ENCODE measurements at places on chromosomes 11 and 22.

GRCh38 chr22:37162221-37163095, 12.7 kb upstream of the IL2RB start:
- H3K27ac ChIP-seq: peak overlapping the region; percentile 96
- H3K4me3 ChIP-seq: peak overlapping the region; percentile 49
- peaks cover 4% of the 10 kb centered on the region for H3K36me3 ChIP-seq
- peaks cover 95% of the 10 kb centered on the region for H3K4me1 ChIP-seq
- H3K27me3 ChIP-seq: no peaks in the 10 kb centered on the region
- peak; percentile 91 for DNase-seq

DNA sequence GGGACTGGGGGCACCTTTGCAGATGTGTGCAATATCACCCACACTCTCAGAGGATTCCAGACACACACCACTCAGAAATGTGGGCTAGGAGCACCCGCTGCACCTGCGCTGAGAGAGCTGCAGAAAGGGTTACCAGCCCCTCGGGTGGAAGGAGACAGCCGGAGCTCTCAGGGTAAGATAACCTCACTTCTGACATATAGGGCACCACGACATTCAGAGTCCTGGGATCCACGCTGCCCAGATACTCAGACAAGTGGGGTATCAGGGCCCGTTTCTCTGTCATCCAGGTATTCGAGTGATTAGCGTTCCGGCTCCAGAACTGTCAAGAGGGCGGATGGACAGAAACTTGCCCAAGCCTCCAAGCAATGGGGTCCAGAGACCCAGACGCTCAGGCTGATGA, 6.2 kb upstream of the SYT8 start:
- peaks cover 3% of the 10 kb centered on the region for H3K27me3 ChIP-seq
- DNase-seq: peak; percentile 18
- no peaks in the 10 kb centered on the region for H3K36me3 ChIP-seq
- H3K4me1 ChIP-seq: no peaks in the 10 kb centered on the region

DNA sequence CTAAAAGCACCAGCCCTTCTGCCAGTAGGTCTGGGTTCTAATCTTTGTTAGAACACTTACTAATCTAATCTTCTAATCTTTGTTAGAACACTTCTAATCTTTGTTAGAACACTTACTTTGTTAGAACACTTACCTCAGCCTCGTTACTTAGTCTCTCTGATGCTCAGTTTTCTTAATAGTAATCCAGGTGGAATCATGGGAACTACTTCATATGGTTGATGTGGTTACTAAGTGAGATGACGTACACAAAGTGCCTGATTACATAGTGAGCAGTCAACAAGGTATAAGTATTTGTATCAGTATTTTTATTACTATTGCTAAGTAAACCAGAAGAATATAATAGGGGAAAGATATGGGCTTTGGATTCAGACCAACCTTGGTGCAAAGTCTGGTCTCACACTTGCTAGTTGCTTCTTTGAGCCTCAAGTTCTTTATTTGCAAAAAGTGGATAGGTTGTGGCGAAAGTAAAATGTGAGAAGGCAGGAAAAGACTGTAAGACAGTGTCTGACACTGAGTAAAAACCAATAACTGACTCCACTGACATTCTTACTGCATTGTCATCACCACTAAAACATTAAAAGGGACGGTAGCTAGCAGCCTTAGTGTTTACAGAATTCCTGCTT, 83.7 kb downstream of the TRAF6 start:
- peaks cover 8% of the 10 kb centered on the region for H3K4me1 ChIP-seq
- H3K36me3 ChIP-seq: no peaks in the 10 kb centered on the region
- peaks cover 9% of the 10 kb centered on the region for H3K27me3 ChIP-seq
- no peak overlapping the region for H3K4me3 ChIP-seq
- H3K27ac ChIP-seq: no peak overlapping the region

DNA sequence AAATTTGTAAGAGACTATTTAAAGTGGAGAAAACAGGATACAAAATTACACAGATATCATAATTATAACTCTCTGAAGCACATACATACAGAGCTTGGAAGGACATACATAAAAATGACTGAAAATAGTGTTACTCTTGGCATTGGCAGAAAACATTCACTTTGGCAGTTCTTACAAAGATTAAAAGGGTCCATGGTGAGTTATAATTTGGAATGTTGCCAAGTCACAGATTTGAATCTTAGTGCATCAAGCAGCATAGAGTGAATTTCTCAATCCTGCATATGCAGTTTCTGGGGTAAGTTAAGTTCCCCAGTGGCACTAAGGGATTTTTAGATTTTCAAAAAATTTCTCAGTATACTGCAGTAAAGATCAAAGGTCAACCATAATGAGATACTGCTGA, 115.9 kb downstream of the CCDC81 start:
- DNase-seq: no peak
- H3K4me3 ChIP-seq: no peak overlapping the region
- no peak overlapping the region for H3K27ac ChIP-seq
- H3K4me1 ChIP-seq: peaks cover 3% of the 10 kb centered on the region
- H3K36me3 ChIP-seq: no peaks in the 10 kb centered on the region

GRCh38 chr11:120828847-120829246, 195.1 kb upstream of the TBCEL start:
- no peaks in the 10 kb centered on the region for H3K36me3 ChIP-seq
- H3K27me3 ChIP-seq: no peaks in the 10 kb centered on the region
- no peak overlapping the region for H3K4me3 ChIP-seq
- H3K4me1 ChIP-seq: no peaks in the 10 kb centered on the region

DNA sequence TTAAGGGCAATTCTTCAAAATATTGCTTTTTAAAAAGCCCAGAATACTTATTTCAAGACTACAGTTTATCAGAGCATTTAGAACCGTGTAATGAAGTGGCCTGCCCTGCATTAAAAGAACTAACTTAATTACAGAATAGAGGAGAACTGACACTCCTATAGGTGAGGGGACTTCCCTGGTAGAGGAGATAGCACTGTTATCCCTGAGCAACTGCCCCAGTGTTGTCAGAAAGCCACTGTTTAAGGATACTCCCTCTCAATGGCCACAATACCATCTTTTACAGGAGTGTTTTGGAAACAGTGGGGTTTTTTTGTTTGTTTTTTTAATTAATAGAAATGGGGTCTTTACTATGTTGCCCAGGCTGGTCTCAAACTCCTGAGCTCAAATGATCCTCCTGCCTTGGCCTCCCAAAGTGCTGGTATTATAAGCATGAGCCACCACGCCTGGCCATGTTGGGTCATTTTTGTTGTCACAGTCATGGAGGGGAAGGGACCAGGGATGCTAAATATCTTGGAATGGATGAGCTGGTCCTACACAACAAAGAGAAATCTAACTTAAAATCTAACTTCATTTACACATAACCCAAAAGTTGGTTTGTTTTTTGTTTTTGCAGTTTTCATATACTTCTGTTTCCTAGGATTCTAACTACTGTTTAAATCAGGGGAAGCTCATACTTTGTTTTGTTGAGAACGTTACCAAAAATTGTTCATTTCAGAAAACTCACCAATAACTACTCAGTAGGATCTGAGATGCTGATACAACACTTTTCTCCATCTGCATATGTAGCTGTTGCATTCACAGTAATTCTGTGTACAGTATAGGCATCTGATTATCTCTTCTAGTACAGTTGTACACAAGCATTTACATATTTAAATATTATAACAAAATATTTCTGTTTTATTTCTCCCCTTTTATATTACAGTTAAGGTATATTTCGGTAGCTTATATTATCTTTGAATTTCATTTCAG, 8.1 kb downstream of the RPL27A start:
- H3K27me3 ChIP-seq: no peaks in the 10 kb centered on the region
- H3K27ac ChIP-seq: peak overlapping the region; percentile 97
- peak overlapping the region; percentile 96 for H3K4me3 ChIP-seq
- peaks cover 56% of the 10 kb centered on the region for H3K4me1 ChIP-seq
- DNase-seq: no peak

- H3K27ac ChIP-seq: peak overlapping the region; percentile 77
- peaks cover 4% of the 10 kb centered on the region for H3K27me3 ChIP-seq
- peaks cover 20% of the 10 kb centered on the region for H3K4me1 ChIP-seq
- H3K4me3 ChIP-seq: peak overlapping the region; percentile 89
- peak; percentile 43 for DNase-seq
Measured at GRCh38 chr22:23856721-23857605, 712 bp upstream of the SLC2A11 start.

- no peak for DNase-seq
- no peaks in the 10 kb centered on the region for H3K27me3 ChIP-seq
- H3K4me1 ChIP-seq: peaks cover 17% of the 10 kb centered on the region
Measured at GRCh38 chr11:117087446-117087845, 10.8 kb downstream of the SIK3 start.

- DNase-seq: no peak
- no peak overlapping the region for H3K4me3 ChIP-seq
- no peak overlapping the region for H3K27ac ChIP-seq
- H3K36me3 ChIP-seq: no peaks in the 10 kb centered on the region
- no peaks in the 10 kb centered on the region for H3K27me3 ChIP-seq
Measured at GRCh38 chr11:131378931-131379330, 8.5 kb downstream of the NTM start.

- no peak for DNase-seq
- H3K4me1 ChIP-seq: no peaks in the 10 kb centered on the region
- no peak overlapping the region for H3K27ac ChIP-seq
- H3K36me3 ChIP-seq: no peaks in the 10 kb centered on the region
Measured at GRCh38 chr11:79896258-79896657, 455.4 kb upstream of the TENM4 start.

DNA sequence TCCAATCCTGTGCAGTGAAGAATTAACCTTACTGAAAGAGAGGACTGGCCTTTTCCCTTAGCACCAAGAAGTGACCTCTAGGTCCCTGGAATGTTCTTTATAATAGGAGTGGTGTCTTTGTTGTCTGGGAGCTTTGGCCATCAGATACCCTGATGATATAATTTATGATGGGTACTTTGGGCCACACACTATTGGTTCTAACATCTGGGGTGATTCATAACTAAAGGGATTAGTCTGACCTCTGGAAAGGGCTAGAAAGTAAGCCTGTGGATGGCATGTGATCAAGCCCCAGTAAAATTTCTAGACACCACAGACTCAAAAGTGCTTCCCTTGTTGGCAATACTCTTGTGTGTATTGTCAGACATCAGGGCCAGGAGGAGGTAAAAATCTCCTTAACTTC, 891.2 kb downstream of the KCNA4 start:
- H3K4me3 ChIP-seq: no peak overlapping the region
- no peak for DNase-seq
- H3K27ac ChIP-seq: no peak overlapping the region
- H3K27me3 ChIP-seq: no peaks in the 10 kb centered on the region

DNA sequence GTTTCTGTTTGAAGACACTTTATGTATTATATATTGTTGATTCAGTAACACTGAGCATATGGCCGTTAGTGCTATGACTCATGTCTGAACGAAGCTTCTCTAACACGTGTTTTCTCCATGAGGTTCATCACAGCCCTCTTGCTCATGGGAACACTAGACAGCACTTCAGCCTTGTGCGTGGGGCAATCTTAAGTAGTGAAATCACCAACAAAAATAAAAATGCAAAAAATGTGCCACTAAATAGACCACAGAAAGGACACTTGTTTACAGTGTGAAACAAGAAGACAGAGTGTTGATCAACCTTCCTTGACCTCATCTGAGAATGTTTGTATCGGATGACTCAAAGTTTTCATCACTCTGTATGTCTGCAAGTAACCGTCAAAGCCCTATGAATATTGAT, 94.5 kb downstream of the FDX1 start:
- H3K4me1 ChIP-seq: peaks cover 38% of the 10 kb centered on the region
- DNase-seq: no peak
- H3K4me3 ChIP-seq: no peak overlapping the region
- H3K27ac ChIP-seq: no peak overlapping the region
- H3K27me3 ChIP-seq: no peaks in the 10 kb centered on the region
- H3K36me3 ChIP-seq: peaks cover 19% of the 10 kb centered on the region

Data from activated CD8-positive, alpha-beta T cell treated with anti-CD3 and anti-CD28 coated beads, Interleukin-2, amount 10 ng/mL, durations not matched to agents 7 days and 5 days (primary cell).